ENCODE measurements at places on chromosomes 3 and 15.
A peak's percentile ranks its signal among the peaks of the same experiment; 100 is the strongest.

DNA sequence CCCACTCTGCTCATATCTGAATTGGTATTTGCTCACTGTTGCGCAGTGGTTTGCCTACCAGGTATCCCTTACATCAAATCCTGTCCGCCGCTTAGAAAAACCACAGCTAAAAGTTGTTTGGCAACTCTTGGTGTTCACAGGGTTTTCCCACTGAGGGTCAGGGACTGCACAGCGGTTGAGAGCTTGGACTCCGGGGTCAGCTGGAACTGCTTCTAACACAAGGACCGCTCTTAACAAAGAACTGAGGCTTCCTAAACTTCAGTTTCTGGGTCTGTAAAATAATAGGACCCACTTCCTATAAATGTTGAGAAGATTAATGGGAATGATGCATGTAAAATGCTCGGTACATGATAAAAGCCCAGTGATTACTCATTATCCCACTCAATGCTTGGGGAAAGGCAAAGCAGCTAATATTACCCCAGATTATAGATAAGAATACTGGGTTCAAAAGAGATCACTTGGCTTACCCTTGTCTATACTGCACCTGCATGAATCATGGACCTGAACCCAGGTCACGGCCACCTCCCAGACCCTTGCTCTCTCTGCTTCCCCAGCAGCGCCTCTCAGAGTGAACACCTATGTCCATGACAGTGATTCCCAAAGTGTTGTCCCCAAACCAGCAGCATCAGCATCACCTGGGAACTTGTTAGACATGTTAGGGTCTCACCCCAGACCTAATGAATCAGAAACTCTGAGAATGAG lies 36.1 kb downstream of the LIPC start:
- no peak for ATAC-seq

DNA sequence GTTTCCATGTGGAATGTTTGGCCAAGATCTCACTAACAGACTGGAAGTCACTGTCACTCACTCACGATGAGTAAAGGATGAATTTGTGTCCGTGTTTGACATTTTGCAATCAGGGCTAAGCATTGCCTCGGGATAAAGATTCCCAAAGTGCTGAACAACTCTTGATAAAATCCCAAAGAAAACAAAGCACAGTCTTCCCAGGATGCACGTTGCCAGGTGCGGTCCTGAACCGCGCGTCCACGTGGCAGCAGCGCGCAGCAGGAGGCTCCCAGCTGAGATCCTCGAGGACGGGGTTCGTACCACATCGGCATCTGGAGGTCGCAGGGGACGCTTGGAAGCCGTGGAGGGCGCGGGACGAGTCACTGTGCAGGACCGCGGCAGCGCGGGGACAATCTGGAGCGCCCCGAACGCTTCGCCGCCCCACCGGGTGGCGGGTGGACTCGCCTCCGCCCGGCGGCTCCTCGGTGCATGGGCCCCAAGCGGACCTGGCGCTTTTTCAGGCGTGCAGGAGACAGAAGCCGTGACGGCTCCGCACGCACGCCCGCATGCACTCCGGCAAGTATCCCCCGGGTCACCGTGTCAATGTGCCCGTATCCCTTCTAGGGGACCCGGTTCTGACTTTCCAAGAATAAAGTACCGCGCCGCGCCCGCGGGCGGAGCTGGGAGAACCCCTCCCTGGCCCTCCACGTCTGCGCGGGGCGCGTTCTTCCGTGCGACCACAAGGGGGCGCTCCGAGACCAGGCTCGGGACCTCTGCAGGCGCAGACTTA lies 17.7 kb downstream of the CPN2 start:
- ATAC-seq, result peak; percentile 98

GRCh38 chr3:64915778-64916177 lies 228.0 kb upstream of the ADAMTS9 start:
- no peak for ATAC-seq

DNA sequence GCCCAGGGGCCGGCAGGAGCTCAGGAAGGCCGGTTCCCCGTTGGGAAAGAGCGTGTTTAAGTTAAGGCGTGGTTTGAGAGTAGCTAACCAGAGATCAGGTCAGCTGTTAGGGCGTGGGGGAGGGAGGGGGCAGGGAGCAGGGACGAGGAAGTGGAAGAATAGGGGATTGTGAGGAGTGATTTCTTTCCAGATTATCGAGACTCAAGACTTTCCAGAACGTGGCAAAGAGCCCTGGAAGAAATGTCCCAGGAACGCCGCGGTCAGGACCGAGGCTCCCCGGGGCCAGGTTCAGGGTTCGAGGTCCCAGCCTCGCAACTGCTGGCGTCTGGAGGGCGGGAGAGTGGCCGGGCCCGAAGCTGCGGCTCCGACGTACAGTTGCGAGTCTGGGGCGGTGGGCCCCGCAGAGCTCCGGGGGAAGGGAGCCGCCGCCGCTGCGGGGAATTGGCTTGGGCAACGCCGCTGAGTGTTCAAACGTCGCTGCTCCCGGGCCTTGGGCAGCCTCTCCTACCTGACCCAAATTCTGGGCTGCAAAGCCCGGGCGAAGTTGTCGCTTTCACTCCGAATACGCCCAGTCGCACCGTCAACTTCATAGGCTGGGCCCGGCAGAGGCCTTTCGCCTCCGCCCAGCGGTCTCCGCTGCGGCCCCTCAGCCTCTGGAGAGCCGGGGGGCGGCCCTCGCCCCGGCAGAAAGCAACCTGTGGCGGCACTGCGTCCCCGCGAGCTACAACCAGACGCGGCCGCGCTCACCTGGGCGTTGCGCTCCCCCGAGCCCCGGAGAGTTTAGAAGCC lies 9.5 kb downstream of the ISL2 start:
- peak; percentile 21 for ATAC-seq

- ATAC-seq, result no peak
These were observed 115.1 kb downstream of the IQSEC1 start for GRCh38 chr3:12957824-12958792.

DNA sequence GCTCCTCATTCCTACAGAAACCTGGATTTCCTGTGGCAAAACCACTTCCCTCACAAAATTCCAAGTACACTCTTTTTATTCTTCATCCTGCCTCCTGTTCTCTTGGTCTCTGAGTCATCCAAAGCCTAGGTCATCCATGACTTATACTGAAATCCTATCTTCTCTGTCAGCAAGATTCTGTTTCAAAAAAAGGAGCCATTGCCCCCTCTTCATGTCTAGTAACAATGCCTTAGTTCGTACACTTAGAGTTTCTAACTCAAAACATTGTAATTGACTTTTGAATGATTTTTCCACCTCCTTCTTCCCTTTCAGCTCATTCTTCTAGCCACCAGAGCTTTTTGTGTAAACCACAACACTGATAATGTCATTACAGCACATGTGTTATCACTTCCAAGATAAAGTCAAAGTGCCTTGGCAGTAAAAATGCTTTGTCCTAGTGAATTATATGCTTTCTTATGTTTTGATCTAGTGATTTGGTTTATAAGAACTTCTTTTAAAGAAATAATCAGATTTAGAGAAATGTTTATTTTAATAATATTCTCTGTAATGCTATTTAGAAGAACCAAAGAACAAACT lies 256.5 kb upstream of the NECTIN3 start:
- peak; percentile 36 for ATAC-seq

DNA sequence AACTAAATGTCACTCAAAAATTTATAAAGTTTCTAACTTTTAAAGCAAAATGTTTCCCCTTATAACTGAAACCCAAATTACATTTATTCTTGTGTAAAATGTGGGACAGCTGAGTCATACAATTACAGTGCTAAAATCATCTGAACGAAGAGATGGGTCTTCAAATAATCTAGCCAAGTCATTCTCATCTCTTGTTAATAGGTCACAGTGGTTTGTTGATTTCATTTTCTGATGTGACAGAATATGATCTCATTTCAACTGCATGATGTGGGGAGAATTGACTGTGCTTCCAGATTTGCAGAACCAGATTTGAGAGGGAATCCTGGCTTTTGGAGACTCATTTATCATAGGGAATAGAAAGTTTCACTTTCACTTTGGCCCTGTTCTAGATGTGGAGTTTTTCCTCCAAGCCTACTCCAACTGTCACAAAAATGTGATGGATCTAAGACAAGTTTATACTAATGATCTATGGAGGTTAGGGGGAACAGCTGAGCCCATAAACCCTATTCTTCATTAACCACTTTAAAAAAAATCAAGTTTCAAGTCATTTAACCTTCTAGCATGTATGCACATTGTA lies 685.0 kb downstream of the PDCD6IP start:
- ATAC-seq, result peak; percentile 35

DNA sequence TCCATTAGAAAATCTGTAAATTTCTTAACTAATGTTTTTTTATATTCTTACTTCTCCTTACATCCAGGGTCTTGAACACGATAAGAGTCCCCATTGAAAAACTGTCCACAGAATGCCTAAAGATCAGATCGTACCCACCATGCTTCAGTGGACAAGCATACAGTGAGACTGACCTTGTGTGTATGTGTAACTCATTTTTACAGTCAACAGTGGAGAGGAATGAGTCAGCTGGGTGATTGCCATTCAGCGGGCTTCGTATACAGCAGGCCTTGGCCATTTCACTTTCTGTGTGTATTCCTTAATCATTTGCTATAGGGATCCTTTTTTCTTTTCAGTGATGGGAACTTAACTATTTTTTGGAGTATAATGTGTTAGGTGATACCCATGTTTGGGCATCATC lies 10.6 kb downstream of the PARP14 start:
- ATAC-seq, result peak; percentile 34

DNA sequence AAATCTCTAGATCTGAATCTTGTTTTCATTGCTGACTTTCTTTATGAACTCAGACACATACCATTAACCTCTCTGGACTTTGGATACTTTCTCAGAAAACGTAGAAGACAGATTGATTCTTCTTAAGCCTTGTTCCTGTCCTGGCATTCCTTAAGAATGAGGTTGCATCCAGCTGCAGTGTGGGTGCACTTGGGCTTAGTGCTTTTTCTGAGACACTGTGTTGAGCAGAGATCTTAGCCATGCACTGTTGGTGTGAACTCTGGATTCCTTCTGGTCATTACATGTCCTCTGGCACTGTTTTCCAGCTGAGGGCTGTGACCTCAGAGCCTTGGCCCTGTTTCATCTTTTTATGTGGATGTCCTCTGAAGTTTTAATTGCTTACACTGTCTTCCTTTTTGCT lies 428.3 kb downstream of the CNTN4 start:
- ATAC-seq, result no peak

DNA sequence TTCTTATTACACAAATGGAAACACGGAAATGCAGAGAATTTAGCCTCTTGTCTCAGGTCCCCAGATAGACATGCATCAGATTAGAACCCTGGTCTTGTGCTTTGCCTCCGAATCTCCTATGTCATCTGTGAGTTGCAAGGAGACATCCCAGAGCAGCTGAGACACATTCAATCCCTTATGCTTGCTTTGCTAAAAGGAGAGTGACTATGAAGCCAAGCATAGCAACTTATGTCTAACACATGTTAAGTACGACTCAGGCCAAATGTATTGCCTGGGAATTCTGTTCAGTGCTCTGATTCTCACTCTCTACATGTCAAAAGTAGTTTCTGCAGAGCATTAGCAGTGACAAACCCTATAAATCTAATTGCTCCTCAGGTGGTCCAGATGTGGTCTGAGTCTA lies 30.6 kb upstream of the LRRC3B start:
- ATAC-seq, result no peak

DNA sequence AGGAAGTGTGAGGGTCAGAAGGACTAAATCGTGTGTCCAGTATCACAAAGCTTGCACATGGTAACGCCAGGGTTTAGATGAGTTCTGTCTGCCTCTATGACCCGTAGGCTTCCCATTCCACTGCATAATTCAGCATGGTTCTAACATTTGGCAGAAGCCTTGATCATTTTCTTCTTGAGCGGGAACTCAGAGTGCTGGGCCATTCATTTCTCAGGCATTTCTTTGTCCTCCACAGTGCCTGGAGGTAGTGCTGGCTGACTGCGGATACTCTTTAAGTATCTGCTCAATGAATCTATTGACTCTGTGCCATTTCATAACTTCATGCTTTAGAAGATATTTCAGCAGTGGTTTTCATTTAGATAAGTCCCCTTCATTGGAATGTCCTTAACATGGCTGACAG lies 370.2 kb downstream of the EPHB1 start:
- no peak for ATAC-seq

GRCh38 chr3:152376351-152377183 lies 107.8 kb downstream of the MBNL1 start:
- no peak for ATAC-seq

DNA sequence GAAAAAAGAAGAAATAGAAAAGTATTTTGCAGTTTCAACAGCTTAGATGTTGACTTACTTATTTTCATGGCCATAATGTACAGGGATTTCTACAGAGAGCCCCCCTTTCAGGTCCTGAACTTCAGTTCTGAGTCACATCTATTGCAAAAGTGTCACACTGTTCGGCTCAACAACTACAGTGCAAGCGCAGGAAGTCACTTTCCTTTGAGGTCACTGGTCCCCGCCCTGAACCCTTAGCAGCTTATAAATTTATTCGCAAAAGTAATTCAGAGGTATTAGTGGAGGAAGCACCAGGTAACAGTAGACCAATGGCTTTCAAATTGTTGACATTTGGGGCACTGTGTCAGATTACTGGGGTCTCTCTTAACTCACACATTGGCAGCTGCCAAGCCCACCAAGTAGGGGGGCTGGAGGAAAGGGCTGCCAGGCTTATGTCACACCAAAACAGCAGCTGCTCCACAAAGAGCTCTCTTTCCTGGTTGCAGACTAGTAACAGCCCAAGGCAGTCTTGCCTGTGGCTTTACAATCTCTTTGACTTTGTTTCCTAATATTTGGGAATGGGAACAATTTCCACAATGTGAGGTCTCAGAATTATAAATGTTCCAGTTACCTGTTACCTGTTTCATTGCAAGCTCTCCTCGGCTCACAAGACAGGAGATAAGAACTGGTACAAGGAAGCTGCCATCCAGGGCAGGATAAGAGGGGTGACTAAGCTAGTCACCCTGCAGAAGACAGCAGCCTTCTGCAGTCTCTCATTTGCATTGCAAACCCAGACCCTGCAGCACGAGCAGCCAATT lies 130.2 kb upstream of the STRIT1 start:
- ATAC-seq, result no peak

DNA sequence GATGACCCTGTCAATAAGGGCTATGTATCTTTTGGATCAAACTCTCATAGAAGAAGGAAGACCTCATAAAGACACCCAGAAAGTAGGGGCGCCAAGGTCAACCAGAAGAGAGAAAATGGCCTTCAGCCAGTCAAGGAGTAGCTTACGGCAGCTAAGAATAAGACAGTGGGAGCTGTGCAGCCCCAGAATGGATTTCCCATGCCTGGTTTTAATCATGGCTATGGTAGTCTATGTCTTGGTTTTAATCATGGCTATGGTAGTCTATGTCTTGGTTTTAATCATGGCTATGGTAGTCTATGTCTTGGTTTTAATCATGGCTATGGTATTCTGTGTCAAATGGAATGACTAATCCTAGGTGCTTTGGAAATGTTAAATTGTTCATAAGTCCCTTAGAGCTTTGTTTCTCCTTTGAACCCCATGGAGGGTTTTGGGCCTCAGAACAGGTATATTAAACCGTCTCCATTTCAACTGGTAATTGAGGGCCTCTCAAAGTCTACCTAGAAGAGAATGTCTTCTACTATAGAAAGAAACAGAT lies 742.0 kb upstream of the CFAP20DC start:
- peak; percentile 52 for ATAC-seq

GRCh38 chr3:149657321-149657925 lies 402 bp downstream of the WWTR1 start:
- peak; percentile 65 for ATAC-seq

Data from activated T-helper 17 cell treated with anti-CD3 and anti-CD28 coated beads, Interleukin-2, amount 50 U/mL, for 72 hours (primary cell).